ENCODE measurements at places on chromosomes 5 and 9.

DNA sequence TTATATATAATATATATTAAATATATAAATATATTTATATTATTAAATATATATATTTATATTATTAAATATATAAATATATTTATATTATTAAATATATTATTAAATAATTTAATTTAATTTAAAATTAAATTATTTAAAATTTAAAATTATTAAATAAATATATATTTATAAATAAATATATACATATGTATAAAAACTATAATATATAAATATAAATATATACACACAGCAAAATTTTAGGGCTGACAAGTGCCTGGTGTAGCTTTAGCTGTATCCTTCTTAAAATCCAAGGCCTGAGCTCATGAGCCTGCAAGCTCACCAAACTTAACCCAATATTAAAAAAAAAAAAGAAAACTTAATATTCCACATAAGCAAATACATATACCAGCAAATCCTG, 53.2 kb downstream of the UBAP2 start:
- DNase-seq, result no peak

GRCh38 chr5:146751054-146751453, 127.5 kb downstream of the PPP2R2B start:
- no peak for DNase-seq

DNA sequence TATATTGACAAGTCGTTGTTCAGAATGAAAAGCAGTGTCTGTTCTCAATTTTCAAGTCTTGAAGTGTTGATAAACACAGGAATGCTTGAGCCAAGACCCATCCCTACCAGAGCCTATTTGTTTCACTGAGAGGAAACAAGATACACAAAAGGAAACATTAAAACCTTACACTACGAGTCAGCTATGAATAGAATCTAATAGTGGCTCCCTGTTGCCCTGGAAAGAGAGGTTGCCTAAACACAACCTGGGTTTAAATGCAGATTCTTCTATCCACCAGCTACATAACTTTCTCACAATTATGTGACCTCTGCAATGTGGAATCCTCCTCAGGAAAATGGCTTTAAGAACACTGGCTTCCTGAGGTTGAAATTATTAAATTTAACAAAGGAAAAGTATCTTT, 29.1 kb upstream of the BNC2 start:
- DNase-seq, result no peak

DNA sequence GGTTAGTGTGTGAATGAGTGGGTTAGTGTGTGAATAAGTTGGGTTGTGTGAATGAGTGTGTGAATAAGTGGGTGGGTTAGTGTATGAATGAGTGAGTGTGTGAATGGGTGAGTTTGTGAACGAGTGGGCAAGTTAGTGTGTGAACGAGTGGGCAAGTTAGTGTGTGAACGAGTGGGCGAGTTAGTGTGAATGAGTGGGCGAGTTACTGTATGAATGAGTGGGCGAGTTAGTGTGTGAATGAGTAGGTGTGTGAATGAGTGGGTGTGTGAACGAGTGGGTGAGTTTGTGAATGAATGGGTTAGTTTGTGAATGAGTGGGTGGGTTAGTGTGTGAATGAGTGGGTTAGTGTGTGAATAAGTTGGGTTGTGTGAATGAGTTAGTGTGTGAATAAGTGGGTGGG, 34.7 kb downstream of the NKD2 start:
- DNase-seq, result no peak

GRCh38 chr5:96963267-96963666, 27.4 kb downstream of the LNPEP start:
- peak; percentile 29 for DNase-seq

- no peak for DNase-seq
Measured at GRCh38 chr9:86945728-86946200, 1.5 kb downstream of the GAS1 start.

All from CD14-positive monocyte (primary cell).